ENCODE measurements at places on chromosomes 13 and 19. TPM values are rescaled to one million over a fixed set of nuclear protein-coding genes. Genes with fewer than 3 reads are reported as not detected.

CRX gene
- total RNA-seq = not detected

AMH gene
- 1.3 TPM for total RNA-seq

DNA sequence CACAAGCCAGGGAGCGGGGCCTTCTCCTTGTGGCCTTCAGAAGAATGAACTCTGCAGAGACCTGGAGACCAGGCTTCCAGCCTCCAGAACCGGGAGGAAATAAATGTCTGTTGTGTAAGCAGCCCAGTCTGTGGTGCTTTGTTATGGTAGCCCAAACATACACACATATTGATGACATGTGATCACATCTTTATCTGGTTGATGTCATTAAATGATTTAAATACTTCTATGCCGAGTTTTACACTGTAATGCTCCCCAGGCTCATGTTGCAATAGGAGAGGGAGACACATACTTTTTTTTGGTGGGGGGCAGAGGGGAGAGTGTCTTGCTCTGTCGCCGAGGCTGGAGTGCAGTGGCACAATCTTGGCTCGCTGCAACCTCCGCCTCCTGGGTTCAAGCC, 188.0 kb upstream of the IRS2 start:
- no peak for DNase-seq

DNA sequence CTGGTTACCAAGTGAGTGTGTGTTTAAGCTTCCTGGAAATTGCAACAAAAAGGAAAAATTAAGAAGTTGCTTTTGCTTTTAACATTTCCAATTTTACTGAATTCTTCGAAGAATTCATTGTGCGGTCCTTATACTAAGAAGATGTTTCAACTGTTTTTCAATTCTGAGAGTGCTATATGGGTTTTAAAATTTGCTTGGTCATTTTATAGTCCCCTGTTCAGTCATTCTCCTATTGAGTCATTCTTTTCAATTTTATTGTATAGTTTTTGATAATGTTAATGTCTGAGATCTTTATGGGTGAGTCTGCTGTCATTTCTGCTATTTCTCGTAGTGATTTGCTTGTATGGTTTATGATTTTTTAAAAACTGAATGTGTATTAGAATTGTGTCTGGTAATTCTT, 26.5 kb downstream of the UBA2 start:
- no peak for DNase-seq

DNA sequence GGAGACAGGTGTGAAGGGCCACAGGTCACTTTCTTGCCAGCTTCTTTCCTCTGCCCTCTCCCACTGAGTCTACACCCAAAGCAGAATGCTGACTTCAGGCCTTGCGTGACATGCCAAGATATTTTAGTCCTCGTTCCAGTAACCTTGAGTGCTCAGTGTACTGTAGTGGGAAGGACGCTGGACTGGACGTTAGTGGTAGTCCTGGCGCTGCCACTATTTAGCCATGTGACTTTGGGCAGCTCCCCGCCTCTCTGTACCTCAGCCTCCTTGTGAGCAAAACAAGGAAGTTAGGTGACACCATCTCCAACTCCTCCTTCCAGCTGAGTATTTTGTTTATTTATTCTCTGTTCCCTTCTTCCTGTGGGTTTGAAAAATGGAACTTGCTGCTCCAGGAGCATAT, 86.1 kb downstream of the FRY start:
- DNase-seq = no peak

DNA sequence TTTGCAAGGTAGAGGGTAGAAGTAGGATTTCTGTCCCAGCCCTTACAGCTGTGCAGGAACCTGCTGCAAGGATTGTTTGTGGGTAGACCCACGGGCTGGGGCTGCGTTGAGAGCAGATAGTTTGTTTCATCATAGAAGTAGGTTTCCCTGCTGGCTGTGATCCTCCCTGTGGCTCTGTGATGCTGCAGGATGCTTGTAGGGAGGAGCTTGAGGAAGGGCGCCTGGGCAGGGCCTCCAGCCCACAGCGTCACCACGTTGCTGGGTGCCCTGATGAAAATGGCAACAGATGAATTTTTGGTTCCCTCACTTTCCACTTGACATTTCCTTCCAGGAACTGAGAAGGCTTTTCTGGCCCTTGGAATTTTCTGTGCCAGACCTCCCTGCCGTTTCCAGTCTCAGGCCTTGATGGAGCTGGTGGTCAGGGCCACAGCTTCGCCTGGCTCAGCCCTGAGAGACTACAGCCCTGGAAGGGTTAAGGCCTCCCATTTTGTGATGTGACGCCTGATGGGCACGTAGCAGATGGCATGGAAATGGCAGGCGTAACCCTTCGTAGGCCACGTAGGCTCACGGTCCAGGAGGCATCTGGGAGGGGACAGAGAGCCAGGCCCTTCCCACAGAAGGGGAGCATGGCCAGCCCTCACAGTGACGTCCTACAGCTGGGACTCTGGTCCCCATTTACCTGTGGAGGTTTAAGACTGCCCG, 42.2 kb downstream of the GATAD2A start:
- DNase-seq = no peak

DNA sequence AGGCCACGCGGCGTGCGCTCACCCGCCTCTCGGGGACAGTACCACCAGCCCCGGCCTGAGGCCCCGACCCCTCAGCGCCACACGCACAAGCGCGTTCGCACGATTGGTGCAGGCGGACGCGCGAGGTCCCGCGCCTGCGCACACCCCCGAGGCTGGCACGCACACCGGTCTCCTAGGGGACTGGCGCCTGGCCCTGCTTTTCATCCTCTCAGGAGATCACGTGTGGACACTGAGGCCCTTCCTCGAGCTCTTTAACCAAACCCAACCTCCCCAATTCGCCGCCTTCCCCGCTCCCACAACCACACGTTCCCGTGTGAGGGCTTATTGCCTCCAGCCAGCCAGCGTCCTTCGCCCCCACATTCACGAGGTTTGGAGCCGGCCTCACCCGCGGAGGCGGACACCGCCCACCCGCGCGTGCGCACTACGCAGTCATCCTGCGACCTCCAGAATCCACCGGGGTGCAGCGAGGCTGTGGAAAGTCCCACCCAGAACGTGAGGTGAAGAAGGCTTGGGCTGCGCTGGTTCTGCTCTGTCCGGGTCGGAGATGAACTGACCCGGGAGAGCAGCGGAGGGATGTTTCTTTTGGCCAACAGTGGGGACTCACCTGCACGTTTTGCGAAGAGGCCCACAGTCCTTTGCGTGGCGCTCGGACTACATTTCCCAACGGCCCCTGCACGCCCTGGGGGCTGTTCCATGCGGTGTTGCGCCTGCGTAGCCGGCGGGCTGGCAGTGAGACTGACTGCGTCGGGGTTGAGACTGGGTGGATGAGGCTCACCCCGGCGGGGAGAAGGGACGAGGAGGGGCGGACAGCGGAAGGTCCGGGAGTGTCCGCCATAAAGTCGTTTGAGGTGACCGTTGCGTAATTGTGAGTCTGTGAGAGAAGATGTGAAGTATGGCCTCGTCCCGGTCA, 539 bp upstream of the ZNF667 start:
- peak; percentile 92 for DNase-seq

- no peak for DNase-seq
Observed at GRCh38 chr19:13817615-13818371, 22.6 kb downstream of the ZSWIM4 start.

GRCh38 chr13:42041684-42042035, 6.8 kb upstream of the DGKH start:
- peak; percentile 70 for DNase-seq

All from ureter (tissue), 1 donor.